ENCODE measurements at places on chromosomes 1 and 21.

GRCh38 chr1:87733386-87733785 lies 404.7 kb downstream of the LMO4 start:
- DNase-seq, result no peak

GRCh38 chr1:200306944-200307754 lies 102.7 kb downstream of the ZNF281 start:
- no peak for DNase-seq

DNA sequence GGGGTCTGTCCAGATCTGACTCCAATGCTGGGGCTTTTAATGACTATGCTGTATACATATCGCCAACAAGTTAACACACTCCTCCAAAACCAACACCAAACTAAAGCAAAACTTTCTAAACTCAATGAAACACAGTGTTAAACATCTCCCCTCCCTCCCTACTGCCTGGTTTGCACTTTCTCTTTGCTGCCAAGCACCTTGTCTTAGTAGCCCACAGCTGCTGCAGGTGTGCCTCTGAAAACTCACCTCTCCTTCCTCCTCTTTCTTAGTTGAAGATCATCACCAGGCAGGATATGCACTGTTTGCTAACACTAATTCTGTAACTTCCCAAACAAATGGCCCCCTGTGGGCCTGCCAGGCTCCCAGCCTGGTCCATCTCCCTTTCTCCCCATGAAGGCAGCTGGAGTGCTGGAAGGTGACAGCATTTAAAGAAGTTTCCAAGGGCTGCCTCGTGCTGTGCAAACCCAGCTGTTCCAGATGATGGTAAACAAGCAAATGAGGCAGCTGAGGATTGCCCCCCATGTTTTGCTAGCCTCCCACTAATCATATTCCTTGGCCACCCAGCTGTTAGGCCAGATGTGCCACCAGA lies 213.7 kb downstream of the ASTN1 start:
- no peak for DNase-seq

DNA sequence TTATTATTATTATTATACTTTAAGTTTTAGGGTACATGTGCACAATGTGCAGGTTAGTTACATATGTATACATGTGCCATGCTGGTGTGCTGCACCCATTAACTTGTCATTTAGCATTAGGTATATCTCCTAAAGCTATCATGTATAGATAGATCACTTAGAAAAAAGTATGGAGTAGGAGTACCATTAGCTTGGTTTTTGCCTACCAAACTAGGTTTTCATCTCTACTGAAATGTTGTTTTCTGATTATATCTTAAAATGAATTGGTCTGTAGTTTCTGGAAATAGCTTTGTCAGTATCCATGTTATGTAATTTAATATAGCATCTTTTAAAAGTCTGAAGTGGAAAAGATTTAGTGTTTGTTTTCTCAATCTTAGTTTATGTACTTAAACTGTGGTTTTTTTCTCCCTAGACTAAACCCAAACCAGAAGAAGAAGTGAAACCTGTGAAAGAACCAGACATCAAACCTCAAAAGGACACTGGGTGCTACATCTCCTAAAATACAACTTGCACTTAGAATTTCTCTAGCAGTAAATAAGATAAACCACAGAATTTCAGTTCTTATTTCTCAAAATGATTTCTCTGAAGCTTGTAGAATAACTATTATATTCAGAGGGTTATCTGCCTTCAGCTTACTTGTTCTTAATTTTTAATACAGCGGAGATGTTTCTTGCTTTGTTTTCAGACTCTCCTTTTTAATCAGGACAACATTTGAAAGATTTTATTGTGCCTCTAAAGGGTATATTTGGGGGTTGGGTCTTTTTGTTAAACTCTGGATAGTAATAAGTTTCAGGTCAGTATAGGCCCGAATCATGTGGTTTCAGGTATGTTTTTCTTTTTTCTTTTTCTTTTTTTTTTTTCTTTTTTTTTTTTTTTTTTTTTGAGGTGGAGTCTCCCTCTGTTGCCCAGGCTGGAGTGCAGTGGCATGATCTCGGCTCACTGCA lies 4.5 kb upstream of the FAM177B start:
- no peak for DNase-seq

GRCh38 chr1:97364086-97364485 lies 556.7 kb downstream of the DPYD start:
- no peak for DNase-seq

- DNase-seq, result peak; percentile 45
Measured at GRCh38 chr1:151166505-151166956, 587 bp downstream of the SCNM1 start.

DNA sequence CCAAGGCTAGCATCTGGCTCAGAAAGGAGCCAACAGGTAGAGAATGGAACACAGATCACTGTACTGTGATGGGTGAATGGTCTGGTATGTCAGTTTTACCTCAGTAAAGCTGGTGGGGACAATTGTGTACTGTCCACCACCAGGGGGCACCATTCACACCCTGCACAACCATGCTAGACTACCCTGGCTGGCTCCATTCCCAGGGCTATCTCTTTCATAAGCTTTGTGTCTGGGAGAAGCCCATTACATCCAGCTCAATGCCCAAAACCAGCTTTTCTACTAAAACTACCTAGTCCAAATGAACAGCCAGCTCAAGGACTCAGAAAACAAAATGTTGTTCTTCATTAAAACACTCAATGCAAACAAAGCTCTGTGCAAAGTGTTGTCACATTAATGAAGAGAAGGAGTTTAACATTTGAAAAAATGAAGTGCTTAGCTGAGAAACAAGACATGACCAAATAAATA lies 62.0 kb upstream of the RASAL2 start:
- peak; percentile 90 for DNase-seq

GRCh38 chr21:36718951-36719501 lies 20.1 kb downstream of the SIM2 start:
- no peak for DNase-seq

GRCh38 chr1:28510273-28510969 lies 4.6 kb downstream of the RCC1 start:
- no peak for DNase-seq

DNA sequence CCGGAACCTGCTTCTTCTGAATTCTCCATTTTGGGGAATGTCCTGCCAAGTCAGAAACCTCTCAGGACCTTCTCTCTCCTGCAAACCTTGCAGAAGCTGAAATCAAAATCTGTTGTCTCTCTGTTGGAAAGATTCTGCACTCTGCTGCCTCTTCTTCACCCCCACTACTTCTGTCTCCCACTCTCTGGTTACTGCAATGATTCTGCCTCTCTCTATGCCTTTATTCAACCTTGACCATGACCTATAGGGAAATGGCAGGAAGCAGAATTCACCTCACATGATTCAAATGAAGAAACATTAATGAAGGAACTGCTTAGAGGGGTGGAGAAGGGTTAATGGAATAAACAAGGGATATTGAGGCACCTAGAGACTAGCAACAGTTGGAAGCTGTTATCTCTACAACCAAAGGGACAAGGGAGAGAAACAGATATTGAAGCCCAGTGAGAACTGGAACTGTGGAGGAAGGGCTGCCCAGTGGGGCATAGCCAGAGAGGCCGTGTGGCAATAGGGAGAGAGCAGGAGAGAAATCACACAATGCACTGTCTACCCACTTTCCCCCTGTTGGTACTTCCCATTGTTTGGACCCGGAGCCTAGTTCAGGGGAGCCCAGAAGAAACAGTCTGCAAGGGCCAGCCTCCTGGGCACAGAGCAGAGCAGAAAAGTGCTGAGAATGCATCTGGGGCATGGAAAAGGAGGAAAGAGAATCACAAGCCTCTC lies 76.1 kb upstream of the JUN start:
- DNase-seq, result no peak

DNA sequence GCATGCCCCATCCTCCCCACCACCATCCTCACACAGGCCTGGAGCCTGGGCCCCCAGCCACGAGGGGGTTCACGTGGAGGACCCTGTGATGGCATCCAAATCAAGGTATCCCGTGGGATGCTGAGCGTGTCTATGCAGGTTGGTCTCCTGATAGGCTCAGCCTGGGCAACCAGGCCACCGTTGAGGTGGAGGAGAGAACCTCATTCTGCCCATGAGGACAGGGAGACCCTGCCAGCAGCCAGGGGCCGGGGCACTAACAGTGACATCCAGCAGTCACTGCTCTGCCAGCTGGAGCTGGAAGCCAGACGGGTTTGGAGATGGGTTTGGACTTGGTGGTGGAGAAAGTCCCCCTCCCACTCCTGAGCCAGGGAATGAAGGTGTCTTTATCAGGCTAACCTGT lies 582.8 kb downstream of the MATN1 start:
- DNase-seq, result no peak

DNA sequence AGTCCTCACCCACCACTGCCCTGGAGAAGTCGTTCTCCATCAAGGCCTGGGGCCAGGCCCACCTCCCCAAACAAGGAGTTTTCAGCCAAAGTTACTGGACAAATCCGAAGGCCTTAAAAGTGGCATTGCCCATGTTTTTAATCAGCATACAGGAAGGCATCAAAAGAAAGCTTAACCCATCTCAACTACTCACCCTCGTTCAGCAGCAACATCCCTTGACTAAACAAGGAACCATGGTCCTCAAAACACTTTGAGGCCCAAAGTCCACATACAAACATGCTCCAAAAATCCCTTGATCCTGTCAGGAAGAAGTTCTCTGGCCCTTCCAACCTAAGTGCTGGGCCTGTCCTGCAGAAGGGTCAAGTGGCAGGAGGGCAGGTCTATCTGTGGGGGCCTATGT lies 1.6 kb downstream of the CAPZB start:
- no peak for DNase-seq

DNA sequence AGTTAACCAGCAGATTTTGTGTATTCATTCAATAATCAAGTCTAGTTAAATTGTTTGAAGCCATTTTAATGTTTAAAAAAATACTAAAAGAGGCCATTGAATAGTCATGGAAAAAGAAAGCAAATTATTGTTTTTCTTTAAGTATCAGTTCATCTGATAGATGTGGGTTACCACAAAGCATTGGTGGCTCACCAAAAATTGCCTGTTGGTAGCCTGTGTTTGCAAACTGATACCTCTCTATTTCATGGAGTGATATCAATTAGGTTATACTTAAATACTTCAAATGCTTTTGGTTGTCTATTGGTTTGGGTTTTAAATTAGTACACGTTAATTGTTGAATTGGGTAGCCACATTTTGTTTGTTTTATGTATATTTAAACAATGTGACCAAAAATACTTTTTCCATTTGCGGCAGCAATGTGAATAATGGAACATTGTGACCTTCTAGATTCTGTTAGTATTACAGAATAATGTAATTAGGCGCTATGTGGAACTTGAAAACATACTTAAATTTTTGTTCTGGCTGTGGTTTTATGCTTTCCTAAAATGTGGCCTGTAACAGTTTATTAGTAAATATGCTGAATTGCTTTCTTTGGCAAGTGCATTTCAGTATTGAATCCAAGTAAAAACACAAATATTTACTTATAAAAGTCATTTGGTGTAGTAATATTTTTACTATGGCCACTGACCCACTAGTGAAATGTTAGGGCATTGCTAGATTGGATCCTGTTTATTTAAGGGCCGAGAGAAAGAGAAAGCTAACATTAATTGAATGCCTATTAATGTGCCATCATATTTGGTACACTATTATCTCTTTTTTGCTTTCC lies 37.1 kb upstream of the NBL1 start:
- DNase-seq, result no peak

- no peak for DNase-seq
Measured at GRCh38 chr1:176670853-176671252, 207.9 kb downstream of the PAPPA2 start.

- no peak for DNase-seq
Measured at GRCh38 chr21:46619846-46620245, 15.0 kb upstream of the S100B start.

- peak; percentile 94 for DNase-seq
Measured at GRCh38 chr1:99685516-99686180, 39.7 kb downstream of the PALMD start.

DNA sequence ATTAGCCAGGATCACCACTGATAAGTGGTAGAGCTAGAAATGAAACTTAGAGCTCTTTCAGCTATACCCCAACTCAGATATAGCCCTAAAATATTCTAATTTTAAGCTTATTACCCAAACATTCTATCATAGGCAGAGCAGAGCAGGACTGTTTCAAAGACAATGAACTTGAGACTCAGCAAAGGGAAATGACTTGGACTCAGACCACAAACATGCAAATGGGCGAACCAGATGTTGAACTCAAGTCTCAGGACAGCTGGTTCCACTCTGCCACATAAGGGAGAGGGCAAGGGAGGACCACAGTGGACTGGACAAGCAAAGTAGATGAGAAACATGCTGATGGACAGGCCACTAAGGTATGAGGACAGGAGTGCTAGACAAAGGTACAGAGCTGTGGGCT lies 315.3 kb downstream of the OMA1 start:
- no peak for DNase-seq

DNA sequence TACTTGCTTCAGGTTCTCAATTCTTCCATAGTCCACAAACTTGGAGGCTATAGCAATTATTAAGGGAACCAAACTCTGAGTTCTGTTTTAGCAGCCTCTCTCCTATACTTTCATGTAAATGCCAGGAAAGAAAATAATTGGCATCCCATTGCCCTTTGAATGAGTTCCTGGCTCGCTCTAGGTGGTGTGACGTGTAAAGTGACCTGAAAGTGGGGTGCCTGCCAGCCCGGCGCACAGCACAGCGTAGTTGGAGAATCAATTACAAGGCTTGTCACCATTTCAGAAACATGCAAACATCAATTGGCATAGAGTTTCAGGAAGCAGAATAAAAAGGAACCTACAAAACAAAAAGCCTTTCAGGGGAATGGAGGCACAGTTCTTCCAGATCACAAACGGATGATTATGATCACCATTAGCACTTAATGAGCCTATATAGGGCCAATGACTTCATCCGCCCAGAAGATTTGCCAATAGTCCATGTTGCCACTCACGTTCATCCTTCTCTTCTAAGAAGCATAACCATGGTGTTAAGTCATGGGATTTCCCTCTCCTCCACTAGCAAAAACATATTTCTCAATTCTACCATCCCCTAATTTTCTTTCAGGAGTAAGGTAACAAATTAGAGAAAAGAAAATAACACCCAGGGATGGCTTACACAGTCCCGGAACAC lies 354.6 kb upstream of the ADGRL2 start:
- DNase-seq, result no peak

- DNase-seq, result no peak
Measured at GRCh38 chr1:183905508-183906113, 100.7 kb downstream of the RGL1 start.

DNA sequence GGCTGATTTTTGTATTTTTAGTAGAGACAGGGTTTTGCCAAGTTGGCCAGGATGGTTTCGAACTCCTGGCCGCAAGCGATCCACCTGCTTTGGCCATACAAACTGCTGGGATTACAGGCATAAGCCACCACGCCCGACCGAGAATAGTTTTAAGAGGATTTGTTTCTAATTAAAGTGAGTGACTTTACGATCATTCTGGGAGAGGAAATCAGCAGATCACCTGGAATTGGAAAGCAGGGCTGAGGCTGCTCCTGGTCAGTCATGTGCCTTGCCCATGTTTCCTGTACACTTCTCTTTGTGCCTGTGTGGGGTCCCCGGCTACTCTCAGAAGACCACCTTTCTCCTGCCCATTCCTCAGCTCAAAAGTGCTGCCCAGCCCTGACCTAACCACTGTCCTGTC lies 33.9 kb downstream of the ZBTB8B start:
- DNase-seq, result no peak

GRCh38 chr1:247360991-247361731 lies 29.5 kb upstream of the ZNF496 start:
- DNase-seq, result no peak

- DNase-seq, result no peak
Measured at GRCh38 chr1:3423245-3423829, 31.1 kb upstream of the ARHGEF16 start.

GRCh38 chr1:63883494-63884235 lies 109.8 kb downstream of the ROR1 start:
- no peak for DNase-seq
